ENCODE measurements at places on chromosomes 5 and 9.
A peak's percentile ranks its signal among the peaks of the same experiment; 100 is the strongest.

- no peak for DNase-seq
Measured at GRCh38 chr5:139416651-139417050, 12.8 kb upstream of the SPATA24 start.

GRCh38 chr5:119355685-119356611 is at the start of gene TNFAIP8:
Gene TNFAIP8, plus strand, starts transcription at chr5:119356019. Its CDS starts 72 bp downstream, at chr5:119356091.
- DNase-seq, result peak; percentile 71

DNA sequence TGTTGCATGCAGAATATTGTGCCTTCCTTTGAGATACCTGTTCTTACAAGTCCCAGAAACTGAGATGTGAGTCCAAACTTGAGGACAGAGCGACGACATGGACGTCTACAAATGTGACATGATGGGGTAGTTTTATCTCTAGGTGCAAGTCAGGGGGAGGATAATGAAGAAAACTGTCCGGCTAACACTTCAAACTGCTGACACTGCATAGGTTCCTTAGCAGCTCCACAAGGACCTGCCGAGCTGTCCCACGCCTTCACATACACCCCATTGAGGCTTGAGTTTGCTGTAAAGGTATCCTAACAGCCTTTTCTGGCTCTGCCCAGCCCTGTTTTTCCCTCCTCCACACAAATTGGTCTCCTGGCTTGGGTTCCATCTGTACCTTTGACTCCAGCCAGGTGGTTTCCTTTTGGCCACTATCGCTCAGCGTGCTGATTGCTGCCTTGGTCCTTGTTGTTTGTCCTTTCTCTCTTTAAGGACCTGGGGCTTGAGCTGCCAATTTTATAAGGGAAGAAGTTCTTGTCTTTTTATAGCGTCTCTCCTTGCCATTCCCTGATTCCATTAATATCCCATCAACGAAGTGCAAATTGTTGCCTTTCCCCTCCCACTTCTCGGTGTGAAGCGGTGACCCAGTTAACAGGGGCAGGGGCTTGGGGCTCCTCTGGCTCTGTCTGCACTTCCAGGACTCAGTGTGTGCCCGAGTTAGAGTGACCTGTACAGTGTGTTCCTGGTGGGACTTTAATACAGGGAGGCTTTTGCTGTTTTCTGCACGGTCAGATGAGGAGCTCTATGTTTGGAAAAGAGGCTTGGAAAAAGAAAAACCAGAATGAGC is 100.3 kb downstream of the PCSK1 start:
- DNase-seq, result no peak

DNA sequence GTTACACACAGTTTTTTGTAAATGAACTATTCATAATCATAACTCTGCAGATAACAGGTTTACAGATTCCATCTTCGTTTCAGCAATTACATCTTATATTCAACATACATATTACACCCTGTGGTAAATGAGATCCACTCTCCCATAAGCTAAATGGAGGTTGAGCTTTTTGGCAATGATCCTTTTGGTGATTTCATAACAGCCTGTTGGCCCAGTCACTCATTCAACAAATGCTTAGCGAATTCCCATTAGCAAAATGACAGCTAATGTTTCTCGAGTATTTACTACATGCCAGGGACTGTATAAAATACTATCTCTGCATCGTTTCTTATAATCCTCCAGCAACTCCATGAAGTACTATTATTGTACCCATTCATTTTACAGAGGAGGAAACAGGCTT is 25.4 kb upstream of the AGXT2 start:
- DNase-seq, result no peak

DNA sequence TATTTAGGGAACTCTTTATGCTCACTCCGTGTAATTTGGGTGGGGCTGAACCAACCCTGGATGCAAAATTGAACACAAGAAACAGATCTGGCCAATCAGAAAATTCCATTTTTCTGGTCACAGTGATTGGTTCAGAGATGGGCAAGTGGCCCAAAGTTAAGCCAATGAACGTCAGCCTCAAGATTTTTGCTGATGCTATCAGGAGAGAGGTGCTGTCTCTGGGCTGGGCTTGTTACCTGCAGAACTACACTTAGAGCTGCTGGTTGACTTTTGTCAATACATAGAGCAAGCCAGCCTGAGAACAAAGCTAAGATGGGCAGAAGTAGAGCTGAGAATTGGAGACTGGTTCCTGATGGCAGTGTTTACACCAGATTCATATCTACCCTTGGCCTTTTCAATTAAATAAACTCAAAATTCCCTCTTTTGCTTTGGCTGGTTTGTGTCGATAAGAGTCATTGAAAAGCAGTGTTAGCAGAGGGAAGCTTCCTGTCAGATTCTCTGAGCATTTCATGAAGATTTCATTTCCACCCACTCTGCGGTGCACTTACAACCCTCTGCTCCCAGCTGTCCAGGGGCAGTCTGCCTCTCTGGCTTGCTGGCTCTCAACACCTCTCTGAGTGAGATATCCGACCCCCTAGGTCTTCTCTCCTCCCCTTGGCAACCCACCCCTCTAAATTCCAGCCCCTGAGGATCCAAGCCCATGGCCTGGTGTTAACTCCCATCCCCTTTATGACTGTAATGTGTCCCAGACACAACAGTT is 64.5 kb upstream of the PPARGC1B start:
- DNase-seq, result no peak

Data from astrocyte of the spinal cord (primary cell).